ENCODE measurements at places on chromosomes 4 and X.

GRCh38 chr4:83138946-83139345 lies 24.4 kb upstream of the PLAC8 start:
- no peak for DNase-seq

GRCh38 chrX:37676811-37677210 lies 8.8 kb upstream of the XK start:
- no peak for DNase-seq

GRCh38 chr4:31411565-31411964 lies 691.4 kb downstream of the PCDH7 start:
- DNase-seq, result no peak

DNA sequence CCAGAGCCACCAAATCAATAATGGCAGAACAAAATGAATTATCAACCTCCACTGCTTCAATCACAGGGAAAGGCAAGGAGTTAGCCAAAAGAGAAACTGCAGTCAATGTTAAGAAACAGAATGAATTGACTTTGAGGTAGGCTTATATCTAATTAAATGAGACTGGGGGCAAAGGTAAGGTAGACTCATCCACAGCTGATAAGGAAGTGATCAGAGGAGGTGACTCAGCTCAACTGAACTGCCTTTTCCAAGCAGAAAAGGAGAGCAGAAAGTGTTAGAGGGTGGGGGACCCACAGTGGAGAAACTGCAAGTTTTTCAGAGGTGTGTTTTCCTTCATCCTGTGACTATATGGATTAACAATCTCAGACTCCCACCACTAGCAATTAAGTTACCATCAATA lies 345.8 kb upstream of the PPARGC1A start:
- DNase-seq, result no peak

GRCh38 chr4:109207061-109207460 lies 95.4 kb downstream of the COL25A1 start:
- DNase-seq, result no peak

- DNase-seq, result no peak
Measured at GRCh38 chr4:24559889-24560288, 24.5 kb downstream of the DHX15 start.

DNA sequence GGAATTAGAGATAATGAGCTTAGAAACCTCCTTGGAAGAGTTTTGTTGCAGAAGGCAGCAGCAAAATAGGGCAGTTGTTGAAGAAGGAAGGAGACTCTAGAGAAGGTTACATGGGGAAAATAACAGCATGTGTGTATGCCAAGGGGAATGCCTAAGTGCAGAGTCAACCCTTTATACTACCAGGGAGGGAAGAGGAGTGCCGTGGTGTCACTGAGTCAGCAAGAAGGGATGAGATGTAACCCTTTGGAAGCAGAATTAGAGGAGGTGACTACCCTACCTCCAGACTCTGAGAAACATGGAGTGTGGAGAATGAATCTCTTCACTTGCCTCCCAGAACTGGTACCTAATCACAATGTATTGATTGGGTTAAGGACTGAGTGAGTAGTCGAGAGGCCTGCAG lies 6.7 kb upstream of the GABRE start:
- no peak for DNase-seq

GRCh38 chr4:5905714-5906113 lies 12.8 kb upstream of the CRMP1 start:
- no peak for DNase-seq

DNA sequence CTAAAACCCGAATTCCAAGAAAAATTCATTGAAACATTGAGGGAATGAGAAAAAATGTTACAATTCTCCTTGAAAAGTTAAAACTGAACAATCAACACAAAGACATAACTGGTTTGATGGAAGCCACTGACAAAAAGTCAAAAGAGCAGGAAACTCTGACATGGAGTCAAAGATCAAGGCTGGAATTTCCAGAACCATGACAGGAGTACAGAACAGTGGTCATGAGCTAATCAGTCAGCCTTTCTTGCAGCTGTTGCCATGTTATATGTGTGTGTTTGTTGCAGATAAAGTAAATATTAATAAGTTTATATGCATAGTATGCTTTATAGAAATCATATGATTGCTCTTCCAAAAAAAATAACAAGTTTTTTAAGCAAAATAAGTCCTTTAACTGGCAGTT lies 184.7 kb upstream of the HCCS start:
- no peak for DNase-seq

- no peak for DNase-seq
Measured at GRCh38 chr4:89511776-89512175, 204.2 kb upstream of the GPRIN3 start.

- DNase-seq, result no peak
Measured at GRCh38 chrX:77431227-77431626, 16.0 kb upstream of the FGF16 start.

GRCh38 chr4:24672880-24673279 lies 88.5 kb upstream of the DHX15 start:
- no peak for DNase-seq

- no peak for DNase-seq
Measured at GRCh38 chr4:142350871-142351270, 495.2 kb downstream of the INPP4B start.

DNA sequence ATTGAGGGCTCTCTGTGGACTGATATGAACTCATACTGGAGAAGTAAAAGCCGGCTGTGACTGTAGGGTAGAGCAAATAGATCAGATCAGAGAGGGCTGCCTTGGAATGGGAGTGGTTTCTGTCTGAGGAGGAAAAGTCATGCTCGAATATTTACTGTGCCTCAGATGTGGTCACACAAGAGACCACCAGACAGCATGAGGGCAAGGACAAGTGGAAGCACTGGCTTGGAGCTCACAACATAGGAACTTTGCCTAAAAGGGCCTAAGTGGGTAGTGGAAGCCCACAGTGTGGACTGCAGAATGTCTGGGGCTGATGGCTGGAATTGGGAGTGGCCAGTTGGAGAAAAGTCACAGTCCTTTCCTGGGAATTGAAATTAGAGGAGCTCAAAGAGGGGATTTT lies 19.8 kb downstream of the GLRB start:
- no peak for DNase-seq

- DNase-seq, result no peak
Measured at GRCh38 chr4:18847249-18847890, 825.8 kb upstream of the LCORL start.

DNA sequence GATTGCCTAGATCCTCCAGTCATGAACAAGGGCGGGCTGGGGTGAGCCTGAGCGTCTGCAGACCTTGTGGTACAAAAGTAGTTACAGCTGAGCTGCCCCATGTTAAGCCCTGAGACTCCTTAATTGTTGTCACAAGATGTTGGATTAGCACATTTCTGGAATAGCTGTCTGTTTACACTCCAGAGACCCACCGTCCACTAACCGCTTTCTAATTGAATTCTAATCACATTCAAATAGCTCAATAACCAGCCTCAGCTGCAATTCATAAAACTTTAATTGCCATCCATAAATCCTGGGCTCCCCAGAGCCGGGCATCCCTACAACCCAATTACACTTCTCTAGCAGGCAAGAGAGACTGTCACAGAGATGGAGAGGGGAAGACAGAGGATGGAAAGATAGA lies 1.6 kb upstream of the GSX2 start:
- no peak for DNase-seq

- DNase-seq, result no peak
Measured at GRCh38 chrX:82677286-82677685, 830.8 kb upstream of the POU3F4 start.

DNA sequence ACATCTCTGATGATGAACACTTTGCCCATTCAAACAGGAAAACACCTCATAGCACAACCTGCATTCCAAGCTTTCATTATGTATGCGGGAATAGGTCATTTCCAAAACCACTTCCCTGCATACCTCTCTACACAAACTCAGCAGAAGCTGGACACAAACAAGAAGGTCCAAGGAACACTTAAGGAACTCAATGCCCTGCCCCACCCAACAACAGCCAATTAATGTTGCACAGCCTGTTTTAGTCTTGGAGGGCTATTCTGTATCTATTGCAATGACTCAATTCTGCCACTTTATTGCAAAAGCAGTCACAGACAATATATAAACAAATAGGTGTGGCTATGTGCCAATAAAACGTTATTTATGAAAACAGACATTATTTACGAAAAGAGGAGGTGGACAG lies 16.7 kb downstream of the OPHN1 start:
- DNase-seq, result no peak

DNA sequence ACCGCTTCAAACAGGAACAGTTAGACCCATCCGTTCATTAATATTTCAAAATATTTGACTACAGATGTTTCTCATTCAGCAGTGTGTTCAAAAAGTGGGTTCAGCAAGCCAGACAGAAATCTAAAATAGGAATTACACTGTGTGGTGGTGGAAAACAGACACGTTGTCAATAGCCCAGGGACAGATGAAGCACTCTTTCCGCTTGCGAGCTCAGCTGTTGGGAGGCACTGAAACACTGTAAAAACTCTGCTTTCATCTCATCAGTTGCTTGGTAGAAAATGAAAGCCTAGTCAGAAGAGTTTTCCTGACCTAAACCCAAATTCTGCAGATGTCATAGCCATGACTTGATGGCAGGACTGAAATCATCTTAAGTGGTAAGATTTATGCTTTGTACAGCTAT lies 38.5 kb downstream of the LRP2BP start:
- DNase-seq, result no peak

DNA sequence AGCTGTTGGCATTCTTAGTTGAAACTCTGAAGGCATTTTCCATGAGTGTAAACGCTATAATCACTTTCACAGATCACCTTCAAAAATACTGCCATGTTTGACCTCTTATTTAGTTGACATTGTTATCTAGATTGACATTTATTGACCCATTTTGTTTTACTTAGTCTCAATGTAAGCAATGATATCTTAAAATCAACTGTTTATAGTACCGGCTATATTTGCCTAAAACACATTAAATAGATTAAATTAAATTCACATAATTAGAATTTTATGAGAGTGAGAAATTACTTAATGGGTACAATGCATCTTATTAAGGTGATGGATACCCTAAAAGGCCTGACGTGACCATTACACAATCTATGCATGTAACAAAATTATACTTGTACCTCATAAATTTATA lies 517.7 kb upstream of the FTHL17 start:
- DNase-seq, result no peak

GRCh38 chr4:94304365-94304971 lies 38.2 kb downstream of the HPGDS start:
- DNase-seq, result no peak

DNA sequence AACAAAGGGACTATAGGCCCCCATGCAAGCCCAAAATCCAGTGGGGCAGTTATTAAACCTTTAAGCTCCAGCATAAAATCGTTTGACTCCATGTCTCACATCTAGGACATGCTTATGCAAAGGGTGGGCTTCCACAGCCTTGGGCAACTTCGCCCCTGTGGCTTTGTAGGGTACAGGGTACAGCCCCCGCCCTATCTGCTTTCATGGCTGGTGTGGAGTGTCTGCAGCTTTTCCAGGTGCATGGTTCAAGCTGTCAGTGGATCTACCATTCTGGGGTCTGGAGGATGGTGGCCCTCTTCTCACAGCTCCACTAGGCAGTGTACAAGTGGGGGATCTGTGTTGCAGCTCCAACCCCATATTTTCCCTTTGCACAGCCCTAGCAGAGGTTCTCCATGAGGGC lies 559.8 kb upstream of the TECRL start:
- no peak for DNase-seq

GRCh38 chr4:74203467-74203866 lies 45.5 kb downstream of the MTHFD2L start:
- no peak for DNase-seq

DNA sequence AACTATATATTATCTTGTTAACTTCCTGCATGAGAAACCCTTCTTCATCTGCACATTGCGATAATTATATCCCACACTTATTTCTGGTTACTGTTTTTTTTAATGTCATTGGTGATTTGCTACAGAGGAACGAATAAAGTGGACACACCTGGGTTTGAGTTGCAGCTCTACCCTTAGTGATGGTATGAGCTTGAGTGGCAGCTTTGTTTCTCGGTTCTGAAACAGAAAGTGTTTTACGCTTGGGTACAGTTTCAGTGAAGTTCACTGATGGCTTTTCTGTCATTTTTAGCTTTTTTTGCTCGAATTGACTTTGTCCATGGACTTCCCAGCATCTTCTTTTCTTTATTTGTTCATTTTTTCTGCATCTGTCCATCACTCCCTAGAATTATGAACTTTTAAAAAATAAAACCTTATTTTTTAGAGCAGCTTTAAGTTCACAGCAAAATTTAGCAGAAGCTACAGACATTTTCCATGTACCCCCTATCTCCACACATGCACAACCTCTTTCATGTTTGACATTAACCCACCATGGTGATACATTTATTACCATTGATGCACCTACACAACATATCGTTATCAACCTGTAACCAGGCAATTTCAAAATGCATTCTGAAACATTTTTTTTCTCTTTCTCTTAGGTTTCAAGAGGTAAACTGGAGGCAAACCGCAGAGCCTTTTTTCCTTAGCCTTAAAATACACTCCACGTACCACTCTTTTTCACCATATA lies 1041.6 kb upstream of the PRKX start:
- no peak for DNase-seq

DNA sequence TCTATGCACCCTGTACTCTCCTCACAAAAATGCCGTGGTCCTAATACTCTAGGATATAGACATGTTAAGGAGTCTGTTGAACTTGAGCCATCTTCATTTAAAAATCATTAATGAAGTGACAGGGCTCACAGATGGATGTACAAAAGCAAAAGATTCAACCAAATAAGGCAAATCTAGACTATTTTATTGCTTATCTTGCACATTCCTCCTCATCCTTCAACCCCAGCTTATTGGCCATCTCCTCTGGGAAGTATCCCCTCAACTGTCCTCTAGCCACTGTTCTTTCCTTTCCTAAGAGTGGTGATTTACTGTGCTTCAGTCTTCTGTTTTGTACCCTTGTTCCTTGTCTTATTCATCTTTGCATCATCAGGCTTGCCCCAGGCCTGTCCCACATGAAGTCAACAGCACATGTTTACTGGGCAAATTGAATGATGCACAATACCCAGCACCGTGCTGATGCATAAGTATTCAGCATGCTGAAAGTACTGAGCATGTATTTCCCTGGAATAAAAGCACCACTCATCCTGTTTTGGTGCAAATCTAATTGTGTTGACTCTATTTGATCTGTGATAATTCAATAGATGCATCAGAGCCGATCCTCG lies 287.3 kb upstream of the CLNK start:
- no peak for DNase-seq

DNA sequence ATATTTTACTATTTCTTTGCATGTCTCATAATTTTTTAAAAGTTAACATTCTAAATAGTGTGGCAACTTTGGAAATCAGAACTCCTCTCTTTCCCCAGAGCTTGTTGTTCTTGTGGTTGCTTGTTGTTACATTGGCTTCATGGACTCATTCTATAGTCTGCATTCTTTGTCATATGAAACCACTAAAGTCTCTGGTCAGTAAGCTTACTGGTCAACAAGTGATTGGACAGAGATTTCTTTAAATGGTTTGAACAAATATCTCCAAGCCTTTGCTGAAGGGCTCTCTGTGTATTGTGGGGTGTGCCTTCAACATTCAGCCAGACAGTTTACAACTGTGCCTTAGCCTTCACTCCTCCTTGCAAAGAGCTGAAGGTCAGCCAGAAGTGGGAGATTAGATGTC lies 147.2 kb downstream of the OPHN1 start:
- no peak for DNase-seq

GRCh38 chr4:42953321-42953720 lies 60.8 kb downstream of the GRXCR1 start:
- DNase-seq, result no peak

GRCh38 chr4:81971637-81972381 lies 402.0 kb downstream of the HNRNPD start:
- no peak for DNase-seq

GRCh38 chr4:109820563-109820962 lies 5.0 kb downstream of the GAR1 start:
- no peak for DNase-seq

GRCh38 chr4:188175288-188175687 lies 36.0 kb downstream of the TRIML1 start:
- no peak for DNase-seq

GRCh38 chr4:126109836-126110235 lies 795.1 kb downstream of the FAT4 start:
- no peak for DNase-seq
